ENCODE measurements at places on chromosomes 13 and 19. TPM values are rescaled to one million over a fixed set of nuclear protein-coding genes. Genes with fewer than 3 reads are reported as not detected.

- DNase-seq, result no peak
Measured at GRCh38 chr13:87590518-87590917, 80.7 kb upstream of the SLITRK5 start.

Gene ZNF649
- total RNA-seq, result 7.7 TPM

DNA sequence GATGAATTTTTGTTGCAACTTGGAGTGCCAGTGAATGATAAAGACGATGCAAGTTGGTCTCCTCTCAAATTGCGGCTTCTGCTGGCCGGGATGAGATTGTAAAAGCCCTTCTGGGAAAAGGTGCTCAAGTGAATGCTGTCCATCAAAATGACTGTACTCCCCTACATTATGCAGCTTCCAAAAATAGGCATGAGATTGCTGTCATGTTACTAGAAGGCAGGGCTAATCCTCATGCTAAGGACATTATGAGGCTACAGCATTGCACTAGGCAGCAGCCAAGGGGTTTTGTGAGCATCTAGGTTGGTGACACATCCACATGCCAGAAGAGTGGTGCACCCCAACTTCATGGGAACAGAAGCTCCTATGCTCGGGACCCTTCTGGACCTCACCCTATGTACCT lies 22.2 kb upstream of the KLF5 start:
- DNase-seq, result no peak

GRCh38 chr19:3054972-3055740 lies 7.1 kb downstream of the TLE5 start:
- no peak for DNase-seq

DNA sequence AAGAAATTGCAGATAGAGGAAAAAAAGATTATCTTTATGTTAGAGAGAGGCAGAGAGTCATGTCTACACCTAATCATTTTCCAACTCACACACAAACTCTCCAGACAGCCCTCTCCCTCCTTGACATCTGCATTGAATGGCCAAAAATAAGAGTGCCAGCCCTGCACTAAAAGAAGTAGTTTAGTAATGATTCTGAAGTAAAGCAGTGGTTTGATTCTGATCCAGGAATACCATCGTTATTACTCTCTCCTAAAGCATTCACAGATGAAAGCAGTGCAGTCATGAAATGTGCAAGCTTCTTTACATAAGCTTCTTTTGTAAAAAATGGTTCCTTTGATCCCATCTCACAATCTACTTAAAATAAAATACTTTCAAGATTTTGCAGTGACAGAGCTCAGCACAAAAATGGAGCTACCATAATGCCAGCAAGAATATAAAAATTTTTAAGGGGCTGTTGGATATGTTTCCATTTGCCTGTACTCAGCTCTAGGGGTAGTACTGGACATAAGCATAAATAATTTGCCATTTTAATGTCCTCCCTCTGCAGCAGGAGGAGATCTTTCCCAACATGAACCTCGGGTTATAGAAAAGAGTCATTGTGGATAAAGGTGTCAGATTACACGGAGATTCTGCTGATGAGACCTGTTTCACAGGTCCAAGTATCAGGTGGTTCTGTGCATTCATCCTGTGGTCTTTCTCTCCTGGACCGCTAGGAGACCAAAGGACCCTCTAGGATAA lies 406.3 kb downstream of the DCT start:
- DNase-seq, result no peak

GRCh38 chr13:71021825-71022422 lies 845.1 kb downstream of the DACH1 start:
- no peak for DNase-seq

GRCh38 chr13:32426990-32427851 lies 709 bp downstream of the N4BP2L1 start:
- DNase-seq, result no peak

GRCh38 chr19:46806656-46807055 lies 18.3 kb upstream of the SLC1A5 start:
- DNase-seq, result no peak

Gene SBK3
- 1.7 TPM for total RNA-seq

- no peak for DNase-seq
Measured at GRCh38 chr13:33615436-33615835, 202.5 kb upstream of the RFC3 start.

DNA sequence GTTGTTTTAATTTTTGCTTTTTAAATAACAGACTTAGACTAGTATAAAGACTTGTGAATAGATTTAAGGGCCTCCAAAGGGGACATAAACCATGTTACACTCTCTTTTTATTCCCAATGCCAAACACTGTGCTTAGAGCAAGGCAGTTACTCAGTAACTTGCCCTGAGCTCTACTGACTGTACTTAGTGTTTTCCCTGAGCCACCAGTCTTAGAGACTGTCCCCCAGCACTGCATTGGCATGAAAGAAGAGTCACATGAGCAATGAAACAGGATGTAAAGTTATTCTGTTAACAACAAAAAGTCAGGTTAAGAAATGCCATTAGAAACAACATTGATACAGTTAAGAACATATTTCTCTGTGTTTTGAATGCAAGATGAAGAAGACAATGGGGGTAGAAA lies 187.9 kb downstream of the TBC1D4 start:
- no peak for DNase-seq

Gene TNNI3
- not detected for total RNA-seq

- DNase-seq, result no peak
Measured at GRCh38 chr13:37481011-37481884, 117.3 kb downstream of the POSTN start.

Gene CLN5
- 27.2 TPM for total RNA-seq

- no peak for DNase-seq
Measured at GRCh38 chr13:23928985-23929384, 31.7 kb upstream of the C1QTNF9B start.

DNA sequence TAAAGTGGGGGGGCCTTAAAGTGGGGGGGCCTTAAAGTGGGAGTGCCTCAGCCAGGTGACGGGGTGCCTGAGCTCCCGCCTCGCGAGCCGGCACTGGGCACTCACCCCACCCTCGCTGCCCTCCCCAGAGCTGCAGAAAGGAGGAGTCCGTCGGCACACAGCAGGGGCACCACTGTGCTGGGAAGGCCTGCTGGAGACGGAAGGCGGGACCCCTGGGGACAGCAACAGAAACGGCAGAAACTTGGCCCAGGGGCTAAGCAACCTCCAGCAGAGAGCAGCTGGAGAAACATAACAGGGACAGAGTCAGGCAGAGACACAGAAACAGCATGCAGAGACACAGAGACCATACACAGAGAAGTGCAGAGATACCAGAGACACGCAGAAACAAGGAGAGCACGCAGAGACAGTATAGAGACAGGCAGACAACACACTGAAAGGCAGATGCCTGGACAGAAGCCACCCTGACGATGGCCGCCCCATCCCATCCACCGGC lies 7.9 kb downstream of the CFD start:
- DNase-seq, result no peak

DNA sequence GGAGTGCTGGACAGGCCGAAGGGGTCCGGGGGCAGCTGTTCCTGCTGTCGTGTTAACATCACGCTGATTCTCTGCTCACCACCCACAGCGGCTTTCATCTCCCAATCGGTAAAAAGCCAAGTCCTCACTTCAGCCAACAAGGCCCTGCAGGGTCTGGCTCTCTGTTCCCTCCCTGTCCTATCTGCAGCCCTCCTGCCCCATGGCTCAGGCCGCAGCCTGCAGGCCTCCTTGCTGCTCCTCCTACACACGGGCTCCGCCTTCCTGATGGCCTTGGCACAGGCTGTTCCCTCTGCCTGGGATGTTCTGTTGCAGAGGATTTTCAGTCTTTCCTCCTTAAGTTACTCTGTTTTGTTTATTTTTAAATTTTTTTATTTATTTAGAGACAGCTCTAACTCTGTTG lies 22.2 kb downstream of the FUZ start:
- no peak for DNase-seq

GRCh38 chr13:63305641-63306133 lies 1890.0 kb upstream of the PCDH20 start:
- DNase-seq, result no peak

GRCh38 chr13:67238861-67239260 lies 8.7 kb upstream of the PCDH9 start:
- DNase-seq, result no peak

DNA sequence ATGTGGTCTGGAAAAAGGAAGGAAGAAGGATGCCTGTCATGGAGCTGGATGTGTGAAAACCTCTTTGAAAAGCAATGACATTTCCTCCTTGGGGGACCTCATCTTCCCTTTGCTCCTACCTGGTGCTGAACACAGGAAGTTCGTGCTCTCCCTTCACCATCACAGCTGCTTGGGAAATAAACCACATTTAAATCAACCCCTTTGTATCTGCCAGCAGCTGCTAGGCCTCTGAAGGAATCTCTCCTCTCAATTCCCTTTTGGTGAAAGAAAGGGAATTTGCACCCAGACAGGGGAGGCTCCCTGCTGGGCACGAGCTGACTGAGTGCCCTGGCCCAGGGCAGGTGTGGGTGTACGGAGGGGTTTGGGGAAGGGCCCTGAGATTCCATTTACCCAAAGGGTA lies 437.7 kb downstream of the TSHZ3 start:
- DNase-seq, result no peak

DNA sequence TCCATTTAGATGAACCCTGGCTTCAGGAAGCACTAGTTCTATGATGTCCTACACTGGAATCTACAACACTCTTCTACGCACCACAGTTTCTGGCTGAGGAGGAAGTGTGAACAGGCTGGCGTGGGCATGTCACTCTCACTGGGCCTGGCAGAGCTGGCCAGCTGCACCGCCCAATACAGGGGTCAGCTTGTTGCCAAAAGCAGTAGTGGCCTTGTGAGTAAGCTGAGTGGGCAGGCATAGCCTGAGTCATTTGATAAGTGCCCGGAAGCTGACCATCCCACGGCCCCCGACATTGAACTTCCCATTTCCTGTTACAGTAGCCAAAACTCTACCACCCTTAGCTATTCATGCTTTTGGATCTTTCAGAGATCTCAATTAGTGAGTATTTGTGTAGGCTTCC lies 240.9 kb upstream of the SERP2 start:
- DNase-seq, result no peak

DNA sequence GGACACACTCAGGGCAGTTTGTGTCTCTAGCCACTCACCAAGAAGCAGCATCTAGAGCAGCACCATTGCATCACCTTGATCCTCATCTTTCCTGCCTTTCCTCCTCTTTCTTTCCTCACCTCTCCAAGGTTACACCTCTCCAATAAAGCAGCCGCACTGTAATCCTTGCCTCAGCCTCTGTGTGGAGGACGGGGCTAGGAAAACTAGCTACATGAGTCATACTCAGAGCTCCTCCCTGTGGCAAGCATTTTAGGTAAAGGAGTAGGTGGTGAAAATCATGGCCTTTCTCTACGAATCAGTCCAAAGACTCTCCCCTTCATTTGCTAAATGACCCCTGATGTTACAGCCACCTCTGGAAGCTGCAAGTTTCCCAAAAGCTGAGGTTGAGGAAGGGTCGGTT lies 108.9 kb downstream of the DNAJC15 start:
- DNase-seq, result no peak

Gene FGF14
- total RNA-seq, result 3.1 TPM

- no peak for DNase-seq
Measured at GRCh38 chr19:41325640-41325946, 15.6 kb downstream of the CCDC97 start.

DNA sequence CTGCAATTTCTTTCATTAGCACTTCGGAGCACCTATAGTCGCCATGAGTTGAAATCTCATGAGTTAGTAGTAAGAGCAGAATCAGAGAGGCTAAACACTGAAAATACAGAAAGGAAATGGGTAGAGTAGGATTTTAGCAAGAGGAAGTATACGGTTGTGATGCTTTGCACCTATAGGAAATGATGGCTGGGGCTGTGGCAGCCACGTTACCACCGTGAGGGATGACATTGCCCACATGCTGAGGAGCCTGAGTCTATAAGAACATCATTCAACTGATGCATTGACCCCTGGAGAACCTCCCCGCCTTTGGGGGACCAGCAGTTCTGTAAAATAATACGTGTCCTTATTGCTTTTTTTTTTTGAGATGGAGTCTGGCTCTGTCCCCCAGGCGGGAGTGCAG lies 20.4 kb downstream of the FAM187B start:
- DNase-seq, result no peak

GRCh38 chr19:42081584-42082203 lies 5.7 kb downstream of the ZNF574 start:
- no peak for DNase-seq

Gene IL12RB1
- total RNA-seq, result 2.3 TPM

Gene SERTM1
- not detected for total RNA-seq

DNA sequence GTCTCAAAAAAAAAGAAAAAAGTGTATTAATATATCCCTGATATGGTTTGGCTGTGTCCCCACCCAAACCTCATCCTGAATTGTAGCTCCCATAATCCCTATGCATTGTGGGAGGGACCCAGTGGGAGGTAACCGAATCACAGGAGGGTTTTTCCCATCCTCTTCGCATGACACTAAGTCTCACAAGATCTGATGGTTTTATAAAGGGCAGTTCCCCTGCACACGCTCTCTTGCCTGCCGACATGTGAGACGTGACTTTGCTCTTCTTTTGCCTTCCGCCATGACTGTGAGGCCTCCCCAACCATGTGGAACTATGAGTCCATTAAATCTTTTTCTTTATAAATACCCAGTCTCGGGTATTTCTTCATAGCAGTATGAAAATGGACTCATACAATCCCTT lies 17.7 kb downstream of the STK24 start:
- DNase-seq, result no peak

GRCh38 chr13:22081430-22081829 lies 410.6 kb downstream of the FGF9 start:
- DNase-seq, result no peak

GRCh38 chr19:57558525-57558924 lies 1.1 kb downstream of the ZNF550 start:
- DNase-seq, result no peak

GRCh38 chr13:43054803-43055802 lies 31.7 kb downstream of the DNAJC15 start:
- no peak for DNase-seq

DNA sequence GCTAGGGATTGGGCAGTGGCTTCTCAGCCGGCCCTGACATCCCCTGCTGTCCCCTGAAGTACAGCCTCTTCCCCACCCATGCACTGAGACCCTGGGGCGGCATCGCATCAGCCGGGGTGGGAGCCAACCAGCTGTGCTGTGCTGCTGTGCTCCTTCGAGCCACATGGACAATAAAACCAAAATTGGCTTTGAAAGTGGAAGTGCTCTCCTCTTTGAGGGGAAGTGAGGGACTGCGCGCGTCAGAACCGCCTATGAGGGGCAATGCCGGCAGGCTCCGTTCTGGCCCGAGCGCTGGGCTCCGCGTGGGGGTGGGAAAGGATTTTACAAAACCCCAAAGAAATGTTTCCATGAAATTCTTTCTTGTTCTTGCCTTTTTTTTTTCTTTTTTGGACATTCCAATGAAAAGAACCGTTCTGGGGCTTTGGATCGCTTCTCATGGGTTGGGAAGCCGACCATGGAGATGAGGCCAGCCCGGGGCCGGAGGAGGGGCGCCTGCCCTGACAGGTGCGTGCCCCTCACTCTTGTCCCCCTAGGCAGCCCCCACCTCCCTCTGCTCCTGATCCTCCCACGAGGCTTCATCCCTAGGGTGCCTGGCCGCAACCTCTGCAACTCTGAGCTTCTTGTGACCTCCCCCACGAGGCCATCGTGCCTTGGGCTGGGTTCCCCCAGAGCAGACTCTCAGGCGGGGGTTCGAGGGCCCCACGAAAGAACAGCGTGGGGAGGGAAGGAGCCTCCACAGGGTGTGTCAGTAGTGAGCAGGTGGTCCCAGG lies 22.6 kb downstream of the KLHL26 start:
- DNase-seq, result no peak

- no peak for DNase-seq
Measured at GRCh38 chr19:35207391-35207871, 21.1 kb downstream of the FAM187B start.

Data from mesenteric fat pad (tissue), 1 donor.